RWPE1 (cell line): ENCODE measurements at places on chromosomes 6 and 20.

GRCh38 chr6:48765352-48765961 lies 654.5 kb upstream of the PTCHD4 start:
- DNase-seq, result peak; percentile 33

DNA sequence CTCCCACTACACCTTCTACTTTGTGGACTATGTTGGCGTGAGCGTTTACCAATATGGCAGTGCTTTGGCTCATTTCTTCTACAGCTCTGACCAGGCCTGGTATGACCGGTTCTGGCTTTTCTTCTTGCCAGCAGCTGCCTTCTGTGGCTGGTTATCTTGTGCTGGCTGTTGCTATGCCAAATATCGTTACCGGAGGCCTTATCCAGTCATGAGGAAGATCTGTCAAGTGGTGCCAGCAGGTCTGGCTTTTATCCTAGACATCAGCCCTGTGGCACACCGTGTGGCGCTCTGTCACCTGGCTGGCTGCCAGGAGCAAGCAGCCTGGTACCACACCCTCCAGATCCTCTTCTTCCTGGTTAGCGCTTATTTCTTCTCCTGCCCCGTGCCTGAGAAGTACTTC lies 16.5 kb upstream of the EFHC1 start:
- no peak for DNase-seq

DNA sequence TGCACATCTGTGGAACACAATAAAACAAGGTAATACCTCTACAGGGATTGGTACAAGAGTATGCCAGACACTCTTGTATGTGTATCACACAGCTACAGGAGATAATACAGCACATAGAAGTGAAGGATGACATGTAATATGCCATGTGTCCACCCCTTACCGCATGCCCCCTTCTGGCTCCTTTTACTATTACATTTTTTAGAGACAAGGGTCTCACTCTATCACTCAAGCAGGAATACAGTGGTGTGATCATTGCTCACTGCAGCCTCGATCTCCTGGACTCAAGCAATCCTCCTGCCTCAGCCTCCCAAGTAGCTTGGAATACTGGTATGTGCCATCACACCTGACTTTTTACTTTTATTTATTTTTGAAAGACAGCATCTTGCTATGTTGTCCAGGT lies 4.2 kb upstream of the NCR3 start:
- DNase-seq, result peak; percentile 34

- DNase-seq, result no peak
Measured at GRCh38 chr20:23446505-23446904, 6.2 kb downstream of the CST11 start.
